NCI-H1092 (cell line): ENCODE measurements at places on chromosomes 5 and 9.

DNA sequence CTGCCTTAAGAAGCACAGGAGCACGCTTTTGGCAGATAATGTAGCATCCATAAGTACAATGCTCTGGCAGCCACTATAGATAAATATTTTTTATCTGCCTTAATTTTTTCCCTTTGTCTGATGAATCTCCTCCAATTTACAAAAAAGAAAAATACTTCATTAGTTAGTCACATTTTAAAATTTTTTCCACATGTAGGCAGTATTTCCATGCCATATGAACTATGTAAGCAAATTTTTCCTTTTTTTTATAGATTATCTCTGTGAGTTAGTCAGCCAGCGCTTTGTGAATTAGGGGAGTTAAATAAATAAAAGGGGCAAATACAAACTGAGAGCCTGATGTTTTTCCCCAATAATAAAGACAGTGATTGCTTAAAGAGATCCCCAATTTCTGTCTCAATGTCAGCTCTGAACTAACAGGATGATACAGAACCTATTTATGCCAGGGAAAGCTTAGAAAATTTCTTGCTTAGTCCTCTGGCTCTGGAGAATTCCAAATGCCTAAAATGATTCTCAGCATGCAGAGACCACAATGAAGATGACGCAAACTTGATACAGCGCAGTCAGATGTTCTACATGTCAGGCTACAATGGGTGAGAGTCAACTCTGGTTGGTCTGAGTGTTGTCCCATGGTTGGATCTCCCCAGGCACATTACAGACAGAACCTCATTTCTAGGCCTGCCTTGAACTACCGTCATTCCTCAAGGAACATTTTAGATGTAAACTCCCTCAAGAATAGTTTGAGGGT is 390.4 kb upstream of the CDH6 start:
- no peak for DNase-seq

- DNase-seq: peak; percentile 37
Observed at GRCh38 chr5:173618927-173619519, 2.6 kb upstream of the BOD1 start.

DNA sequence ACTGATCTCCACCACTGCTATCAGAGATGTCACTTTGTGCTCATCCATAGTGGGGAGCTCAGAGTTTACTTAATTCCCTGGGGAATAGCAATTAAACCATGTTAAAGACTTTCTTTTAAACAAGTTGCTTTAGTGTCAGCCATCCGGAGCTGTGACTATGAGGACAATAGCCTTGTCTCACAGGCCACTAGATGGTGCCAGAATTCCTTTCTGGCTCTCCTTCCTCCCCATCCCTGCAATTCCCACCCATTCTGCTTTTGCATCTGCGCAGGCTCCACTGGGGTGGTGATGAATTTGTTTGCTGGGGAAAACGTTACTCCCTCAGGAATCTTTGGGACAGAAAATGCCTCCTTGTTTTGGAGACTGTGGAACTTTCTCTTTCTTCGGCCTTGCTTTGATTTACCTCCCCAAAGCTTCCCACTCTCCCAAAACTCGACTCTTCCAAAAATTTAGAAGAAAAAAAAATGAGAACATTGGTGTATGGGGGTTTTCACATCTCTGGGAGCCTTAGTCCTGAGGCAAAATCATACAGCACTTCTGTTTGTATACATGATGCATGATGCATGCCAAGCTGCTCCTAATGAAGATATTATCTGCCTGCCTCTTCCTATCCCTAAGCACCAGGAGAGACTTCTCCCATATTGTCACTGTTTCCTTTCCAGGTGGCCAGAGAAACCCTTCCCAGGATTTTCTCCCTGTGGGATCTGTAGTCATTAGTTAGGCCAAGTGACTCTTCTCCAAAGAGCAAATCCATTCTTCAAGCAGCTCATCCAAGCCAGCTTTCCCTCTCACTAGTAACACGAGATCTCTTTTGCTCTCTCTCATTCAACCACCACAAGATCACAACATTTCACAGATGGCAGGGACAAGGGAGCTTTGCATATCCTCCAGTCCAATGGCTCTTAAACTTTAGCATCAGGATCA is 466.1 kb downstream of the TLR4 start:
- peak; percentile 25 for DNase-seq

DNA sequence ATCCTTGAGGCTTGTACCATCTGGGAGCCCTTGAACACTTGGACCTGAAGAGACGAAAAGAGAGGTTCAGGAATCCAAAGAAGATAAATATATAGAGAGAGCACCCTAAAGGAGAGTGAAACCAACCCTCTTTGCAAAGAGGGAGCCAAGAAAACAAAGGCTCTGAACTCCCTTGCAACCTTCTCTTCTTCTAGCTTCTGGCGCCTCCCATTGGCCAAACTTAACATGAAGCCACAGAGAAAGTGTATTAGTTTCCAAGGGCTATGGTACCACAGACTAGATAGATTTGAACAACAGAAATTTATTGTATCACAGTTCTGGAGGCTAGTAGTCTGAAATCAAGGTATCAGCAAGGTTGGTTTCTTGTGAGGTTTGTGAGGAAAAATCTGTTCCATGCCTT is 175.1 kb downstream of the HCN1 start:
- DNase-seq: peak; percentile 37

DNA sequence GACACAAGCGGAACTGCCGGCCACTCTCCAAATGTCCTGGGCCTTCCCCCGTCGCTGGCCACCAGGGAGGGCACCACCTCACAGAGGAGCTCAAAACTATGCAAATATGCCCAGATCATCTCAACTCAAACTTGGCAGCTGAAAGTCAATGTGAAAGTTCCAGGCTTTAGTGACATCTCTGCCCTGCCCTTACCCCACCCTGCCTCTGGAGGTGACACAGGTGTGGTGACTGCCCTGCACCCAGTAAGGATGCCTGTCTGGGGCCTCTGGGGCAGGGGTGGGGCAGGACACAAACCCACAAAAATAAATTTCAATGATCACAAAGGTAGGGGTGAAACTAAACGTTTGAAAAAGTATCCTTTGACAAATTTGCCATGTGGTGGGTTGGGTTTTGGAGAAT is 213.4 kb downstream of the HSPA4 start:
- no peak for DNase-seq

DNA sequence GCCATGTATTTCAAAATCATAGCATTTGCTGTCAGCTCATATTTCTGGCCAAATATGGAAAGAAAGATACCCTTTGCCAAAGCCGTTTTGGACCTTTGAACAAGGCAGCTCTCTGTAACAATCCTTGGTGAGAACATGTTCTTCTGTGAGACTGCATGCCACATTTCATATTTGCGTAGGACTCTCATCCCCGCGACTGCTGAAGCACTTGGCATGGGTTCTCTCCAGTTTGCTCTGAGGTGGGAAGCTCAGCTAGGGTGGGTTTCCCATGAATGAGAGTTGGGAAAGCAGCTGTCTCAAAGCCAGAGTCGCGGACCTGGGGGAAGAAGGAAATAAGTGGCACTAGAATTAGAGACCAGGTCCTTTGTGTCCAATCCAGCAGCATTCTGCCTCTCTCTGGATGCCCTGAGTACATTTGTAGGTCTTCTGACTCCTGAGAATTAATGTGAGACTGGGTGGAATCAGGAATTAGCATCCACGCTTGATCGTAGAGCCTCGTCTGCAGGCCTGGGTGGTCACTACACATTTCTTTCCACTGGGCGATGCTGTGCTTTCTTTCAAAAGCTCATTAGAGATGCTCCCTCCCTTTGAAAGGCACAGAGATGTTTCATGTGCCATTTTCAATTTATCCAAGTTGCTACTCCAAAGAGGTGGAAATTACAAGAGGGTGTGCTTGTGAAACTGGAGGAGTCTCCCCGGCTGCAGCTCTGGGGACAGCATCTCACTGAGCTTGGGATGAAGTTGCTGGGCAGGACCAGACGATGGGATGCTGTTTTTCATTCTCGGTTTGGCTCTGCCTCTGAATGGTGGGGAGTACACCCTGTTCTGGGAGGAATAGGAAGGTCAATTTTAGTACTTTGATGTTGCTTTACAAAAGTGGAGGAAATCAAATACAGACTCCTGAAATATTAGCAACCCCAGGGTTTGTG is 197.2 kb downstream of the GADD45G start:
- peak; percentile 36 for DNase-seq

GRCh38 chr5:141477815-141478214 is 2.0 kb downstream of the PCDHGC3 start:
- no peak for DNase-seq

- no peak for DNase-seq
Observed at GRCh38 chr5:149285153-149285552, 13.5 kb downstream of the AFAP1L1 start.

- no peak for DNase-seq
Observed at GRCh38 chr5:155591273-155591672, 577.7 kb downstream of the KIF4B start.

- DNase-seq: no peak
Observed at GRCh38 chr9:116049456-116049855, 104.1 kb upstream of the PAPPA start.

DNA sequence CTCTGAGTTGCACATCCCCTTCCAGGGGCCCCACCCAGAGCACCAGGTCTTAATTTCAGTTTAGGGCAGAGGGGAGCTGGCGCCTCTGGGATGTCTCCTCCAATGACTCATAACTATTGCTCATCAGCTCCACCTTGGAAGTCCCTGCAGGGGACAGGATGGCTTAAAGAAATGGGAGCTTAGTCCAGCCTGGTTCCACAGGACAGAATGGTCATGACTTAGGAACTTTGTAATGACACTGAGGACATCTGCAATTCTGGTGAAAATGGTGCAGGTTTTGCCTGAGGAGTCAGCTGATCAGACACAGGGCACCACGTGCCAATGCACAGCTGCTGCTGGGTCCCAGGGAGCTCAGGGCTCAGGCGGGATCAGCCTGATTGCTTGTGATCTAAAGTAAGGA is 16.4 kb upstream of the PPP1R26 start:
- no peak for DNase-seq

GRCh38 chr5:175535796-175536195 is 57.4 kb downstream of the SFXN1 start:
- no peak for DNase-seq

DNA sequence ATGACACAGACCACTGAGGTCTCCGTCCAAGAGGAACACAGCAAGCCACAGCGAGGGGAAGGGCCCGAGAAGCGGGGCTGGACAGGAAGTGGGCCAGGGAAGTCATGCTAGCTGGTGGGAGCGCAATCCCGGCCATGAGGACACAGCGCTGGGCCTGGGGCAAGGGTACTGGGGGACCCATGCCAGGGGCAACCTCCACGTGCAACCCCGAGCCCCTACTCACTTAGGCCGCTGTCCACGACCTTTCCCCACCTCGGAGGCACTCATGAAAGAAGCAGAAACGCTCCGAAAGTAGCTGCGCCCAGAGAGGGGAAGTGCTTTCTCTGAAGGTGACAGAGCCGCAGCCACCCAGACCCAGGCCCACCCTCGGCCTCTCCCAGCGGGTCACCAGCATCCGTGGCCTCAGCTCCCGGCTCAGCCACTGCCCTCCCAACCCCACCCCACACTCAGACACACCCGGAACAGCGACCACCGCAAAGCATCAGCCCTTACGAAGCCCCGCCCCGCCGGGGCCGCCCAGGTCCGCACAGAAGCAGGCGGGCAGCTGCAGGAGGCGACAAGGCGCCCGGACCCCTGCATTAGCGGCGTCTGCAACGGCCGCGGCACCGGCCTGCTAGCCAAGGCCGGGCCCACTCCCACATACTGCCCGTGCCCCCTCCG is 782 bp downstream of the BICD2 start:
- no peak for DNase-seq

DNA sequence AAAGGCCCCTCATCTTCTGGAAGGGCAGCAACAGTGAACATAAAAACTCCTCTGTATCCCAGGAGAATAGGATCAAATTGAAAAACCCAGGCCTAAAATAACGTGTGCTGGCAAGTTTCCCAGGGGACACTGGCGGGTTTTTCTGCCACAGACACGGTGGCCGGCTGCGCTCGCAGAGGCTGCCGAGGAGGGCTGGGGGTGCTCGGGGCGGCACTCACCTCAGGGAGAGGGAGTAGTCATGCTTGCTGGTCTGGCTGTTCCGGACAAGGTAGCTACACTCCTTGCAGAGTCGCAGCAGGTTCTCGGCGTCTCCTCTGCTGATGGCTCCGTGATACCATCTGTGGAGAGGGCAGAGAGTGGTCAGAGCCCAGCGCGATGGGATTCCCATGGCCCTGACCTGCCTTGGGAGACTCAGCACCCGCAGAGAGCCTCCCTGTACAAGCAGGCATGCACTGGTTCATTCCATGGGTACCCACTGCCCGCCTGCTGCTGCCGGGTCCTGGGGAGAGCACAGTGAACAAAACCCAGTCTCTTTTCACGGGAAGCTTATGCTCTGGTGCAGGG is 44.6 kb upstream of the SLC25A51 start:
- no peak for DNase-seq

GRCh38 chr9:124054582-124055227 is 43.1 kb downstream of the LHX2 start:
- DNase-seq: peak; percentile 41

- DNase-seq: no peak
Observed at GRCh38 chr5:116157902-116158301, 73.1 kb downstream of the COMMD10 start.

GRCh38 chr5:128101676-128102075 is 18.1 kb downstream of the SLC12A2 start:
- DNase-seq: no peak

DNA sequence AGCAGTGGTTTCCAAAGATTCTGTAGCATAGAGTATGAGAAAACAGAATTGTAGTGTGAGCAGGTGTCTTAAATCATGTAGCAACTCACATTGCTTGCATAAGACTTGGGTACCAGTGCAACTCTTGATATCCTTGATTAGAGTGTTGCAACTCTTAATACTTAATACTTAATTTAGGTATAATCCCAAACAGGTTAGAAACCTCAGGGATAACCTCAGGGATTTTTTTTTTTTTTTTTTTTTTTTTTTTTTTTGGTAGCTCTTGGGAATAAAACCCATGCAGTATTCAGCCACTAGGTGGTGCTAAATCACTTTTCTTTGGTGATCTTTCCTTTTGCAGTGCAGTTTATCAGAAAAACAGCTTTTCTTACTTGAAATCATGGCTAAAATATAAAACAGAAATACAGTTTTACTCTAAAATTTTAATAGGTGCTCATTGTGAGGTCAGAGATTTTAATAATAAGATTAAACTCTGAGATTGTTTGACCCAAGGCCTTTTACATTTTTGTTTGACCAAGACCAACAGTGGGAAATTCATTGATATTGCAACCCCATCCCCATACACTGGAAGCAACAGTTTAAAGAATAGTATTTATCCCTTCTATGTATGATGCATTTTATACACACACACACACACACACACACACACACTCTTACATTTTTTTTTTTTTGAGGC is 55.3 kb downstream of the ERAP1 start:
- peak; percentile 39 for DNase-seq

DNA sequence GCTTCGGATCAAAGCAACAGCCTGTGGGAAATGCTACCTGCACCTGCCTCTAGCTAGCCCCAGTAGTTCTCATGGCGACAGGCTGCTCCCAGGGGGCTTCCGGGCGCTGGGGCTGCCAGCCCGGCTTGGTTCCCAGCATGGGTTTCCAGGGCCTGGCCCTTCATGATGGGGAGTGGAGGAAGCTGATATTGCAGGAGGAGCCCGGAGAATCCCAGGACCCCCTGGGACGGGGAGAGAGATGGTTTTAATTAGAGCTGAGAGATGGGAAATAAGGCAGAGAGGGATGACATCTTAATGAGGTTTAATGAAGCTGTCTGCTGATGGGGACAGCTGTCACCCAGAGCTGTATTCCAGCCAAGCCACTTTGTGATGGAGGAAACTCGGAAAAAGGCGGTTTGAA is 78.6 kb downstream of the CFAP77 start:
- DNase-seq: peak; percentile 52
